ENCODE measurements at places on chromosomes 4 and X. TPM values are rescaled to one million over a fixed set of nuclear protein-coding genes. Genes with fewer than 3 reads are reported as not detected.

The C4orf51 gene
- total RNA-seq, result not detected

The FOXR2 gene
- not detected for total RNA-seq

The NLRP2B gene
- total RNA-seq, result not detected

The HTN3 gene
- not detected for total RNA-seq

The AMELX gene
- not detected for total RNA-seq

The ARHGEF38 gene
- total RNA-seq, result not detected

The GPC4 gene
- 17.7 TPM for total RNA-seq

The MAGEH1 gene
- 45.3 TPM for total RNA-seq

The SSX2B gene
- total RNA-seq, result 0.98 TPM

The CTPS2 gene
- 14.1 TPM for total RNA-seq

The IL3RA gene
- total RNA-seq, result not detected

GRCh38 chr4:185591679-185592141 is 56.4 kb upstream of the PDLIM3 start:
- DNase-seq, result peak; percentile 68

DNA sequence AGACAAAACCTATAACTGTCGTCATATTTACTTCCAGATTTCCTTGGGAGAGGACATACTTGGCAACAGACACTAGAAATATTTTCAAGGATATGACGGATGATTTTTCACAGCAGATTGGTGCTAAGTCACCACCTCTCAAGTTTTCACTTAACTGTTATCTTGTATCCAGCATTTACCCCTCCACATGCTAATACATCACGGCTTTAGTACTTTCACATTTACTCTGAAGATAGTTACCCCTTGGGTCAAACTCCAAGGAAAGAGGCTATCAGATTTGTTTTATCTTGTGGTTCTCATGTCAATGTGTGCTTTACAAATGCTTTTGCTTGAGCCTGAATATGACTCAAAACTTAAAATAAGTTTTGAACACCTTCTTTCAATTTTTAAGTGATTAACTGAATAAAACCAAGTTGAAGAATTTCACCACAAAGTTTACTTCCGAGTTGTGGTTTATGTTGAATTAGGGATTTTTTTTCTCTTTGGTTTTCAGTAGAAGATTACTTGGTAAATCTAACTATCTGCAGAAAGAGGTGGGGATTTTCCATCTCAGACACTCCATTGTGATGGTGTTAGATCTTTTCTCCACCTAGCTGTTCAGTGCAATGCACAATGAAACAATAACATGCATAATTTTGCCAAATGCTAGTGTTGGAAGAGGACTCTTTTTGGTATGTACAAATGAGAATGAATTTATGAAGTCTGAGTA is 75.4 kb upstream of the FAT1 start:
- DNase-seq, result no peak

GRCh38 chrX:136147315-136147901 is at the start of gene FHL1:
FHL1 (plus strand) TSS chrX:136147533.
- peak; percentile 50 for DNase-seq

DNA sequence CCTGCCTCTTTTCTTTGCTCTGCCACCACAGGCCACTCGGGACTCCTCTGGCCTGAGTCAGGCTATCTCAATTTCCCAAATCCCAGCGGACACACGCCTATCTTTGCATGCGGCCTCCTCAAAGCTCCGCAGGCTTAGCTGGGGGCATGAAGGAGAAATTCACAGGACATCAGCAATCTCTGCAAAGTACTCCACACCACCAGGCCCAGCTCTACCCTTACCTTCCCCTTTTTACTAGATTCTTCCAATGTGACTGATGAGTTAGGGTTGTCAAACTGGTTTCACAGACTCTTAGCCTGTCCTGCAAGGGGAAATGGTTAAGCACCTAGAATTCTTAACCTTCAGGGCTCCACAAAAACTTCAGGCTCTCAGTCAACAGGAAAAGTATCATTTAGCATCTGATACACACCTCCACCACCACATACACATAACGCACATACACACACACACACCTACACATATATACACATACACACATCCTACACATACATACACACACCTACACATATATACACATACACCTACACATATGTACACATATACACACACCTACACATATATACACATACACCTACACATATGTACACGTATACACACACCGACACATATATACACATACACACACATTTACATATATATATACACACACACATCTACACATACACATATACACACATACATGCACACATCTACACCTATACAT is 349.1 kb downstream of the ANK2 start:
- no peak for DNase-seq

DNA sequence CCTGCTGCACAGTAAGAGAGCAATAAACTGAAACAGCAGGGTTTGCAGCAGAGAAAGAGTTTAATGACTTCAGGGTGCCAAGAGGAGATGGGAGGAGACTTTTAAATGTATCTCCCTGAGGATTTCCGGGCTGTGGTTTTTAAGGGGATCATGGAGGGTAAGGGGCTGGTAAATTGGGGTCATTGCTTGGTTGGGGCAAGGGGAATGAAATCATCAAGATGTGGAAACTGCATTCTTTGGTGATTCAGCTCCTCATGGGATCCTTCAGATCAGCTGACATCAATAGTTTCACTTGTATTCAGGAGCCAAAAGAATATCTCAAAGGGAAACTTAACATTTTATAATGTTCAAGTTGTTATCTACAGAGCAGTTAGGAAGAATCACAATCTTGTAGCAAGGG is 174.3 kb upstream of the ANXA10 start:
- no peak for DNase-seq

GRCh38 chr4:47551682-47552081 is 66.6 kb downstream of the ATP10D start:
- peak; percentile 73 for DNase-seq

DNA sequence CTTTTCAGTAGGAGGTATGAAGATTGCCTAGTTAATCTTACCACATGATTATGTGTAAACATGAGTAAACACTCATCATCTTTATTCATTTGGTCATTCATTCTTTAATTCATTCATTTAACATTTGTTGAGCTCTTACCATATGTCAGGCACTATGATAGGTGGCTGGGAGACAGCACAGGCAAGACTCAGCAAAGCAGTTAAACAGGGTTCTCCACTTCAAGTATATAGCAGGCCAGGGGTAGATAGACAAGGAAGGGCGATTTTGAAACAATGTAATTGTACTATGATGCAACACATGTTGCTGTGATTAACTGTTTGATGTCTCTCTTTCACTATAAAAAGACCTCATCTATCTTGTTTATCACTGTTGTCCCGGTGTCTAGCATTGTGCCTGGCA is 84.3 kb upstream of the GPR101 start:
- no peak for DNase-seq

DNA sequence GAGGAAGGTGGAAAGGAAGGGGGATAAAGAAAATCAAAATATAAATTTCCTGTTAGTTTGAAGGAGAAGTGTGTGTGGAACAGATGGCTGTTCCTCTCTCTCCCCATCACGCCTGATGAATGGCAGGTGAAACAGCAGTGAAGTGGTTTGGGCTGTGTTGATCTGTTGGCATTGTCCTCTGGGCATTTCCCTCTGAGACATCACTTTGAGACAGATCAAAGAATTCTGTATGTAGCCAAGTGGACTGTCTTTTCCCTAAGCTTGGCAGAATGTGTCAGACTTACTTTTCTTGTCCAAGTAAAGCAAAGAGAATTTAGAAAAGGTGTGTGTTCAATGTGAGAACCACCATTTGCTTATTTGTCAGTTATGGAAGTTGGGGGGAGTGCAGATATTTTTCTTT is 47.5 kb downstream of the SEPTIN11 start:
- DNase-seq, result no peak

DNA sequence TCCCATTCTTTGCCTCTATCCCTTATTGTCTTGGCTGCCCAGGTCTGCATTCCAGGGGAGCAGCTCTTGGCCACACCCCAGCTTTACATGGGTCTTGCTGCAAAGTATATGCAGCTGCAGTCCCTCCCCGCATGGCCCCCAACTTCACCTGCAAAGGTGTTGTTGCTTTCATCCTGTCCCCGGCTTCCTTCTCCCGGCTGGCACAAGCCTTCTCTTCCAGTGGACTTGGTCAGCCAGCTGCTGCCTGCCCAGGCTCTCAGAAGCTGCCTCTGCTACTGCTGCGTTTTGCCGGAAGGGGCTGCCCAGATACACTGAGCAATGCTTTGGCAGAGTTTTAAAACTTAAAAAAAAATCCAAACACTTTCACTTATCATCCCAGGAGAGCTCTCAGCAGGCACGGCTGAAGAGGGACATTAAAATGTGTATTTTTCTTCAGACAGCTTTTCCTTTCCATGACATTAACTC is 121.2 kb upstream of the PDLIM3 start:
- peak; percentile 30 for DNase-seq

GRCh38 chr4:109879636-109880314 is 31.9 kb downstream of the LRIT3 start:
- no peak for DNase-seq

- DNase-seq, result no peak
These were observed 18.6 kb downstream of the PDGFC start for GRCh38 chr4:156953001-156953400.

GRCh38 chrX:149060921-149061320 is 444.2 kb downstream of the IDS start:
- DNase-seq, result peak; percentile 10

GRCh38 chrX:39472161-39472560 is 625.6 kb downstream of the BCOR start:
- DNase-seq, result no peak
